ENCODE measurements at places on chromosomes 1 and 21. TPM values are rescaled to one million over a fixed set of nuclear protein-coding genes. Genes with fewer than 3 reads are reported as not detected.

The VWA5B1 gene
- total RNA-seq = not detected

The PIK3CD gene
- total RNA-seq = 18.7 TPM

The NBPF11 gene
- total RNA-seq = 8.5 TPM

- DNase-seq = no peak
Observed at GRCh38 chr1:232282498-232282897, 347.4 kb downstream of the SIPA1L2 start.

The DDAH1 gene
- 55.4 TPM for total RNA-seq

The RGS7 gene
- not detected for total RNA-seq

DNA sequence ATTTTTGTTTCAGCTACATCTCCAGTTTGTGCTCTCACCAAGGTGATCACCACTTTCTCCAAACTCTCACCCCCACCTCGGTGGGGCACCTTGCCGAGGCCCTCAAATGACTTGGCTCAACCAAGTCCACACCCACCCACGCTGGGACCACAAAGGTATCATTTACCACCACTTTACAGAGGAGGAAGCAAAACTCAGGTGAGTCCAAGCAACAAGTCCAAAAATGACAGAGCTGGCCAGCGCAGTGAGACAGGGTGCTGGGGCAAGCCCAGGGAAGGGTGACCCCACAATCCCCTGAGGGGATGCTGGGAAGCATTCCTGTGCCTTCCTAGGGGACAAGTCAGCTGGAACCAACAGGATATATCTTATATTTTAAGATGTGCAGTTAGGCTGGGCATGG, 24.7 kb downstream of the SSBP3 start:
- DNase-seq = no peak

DNA sequence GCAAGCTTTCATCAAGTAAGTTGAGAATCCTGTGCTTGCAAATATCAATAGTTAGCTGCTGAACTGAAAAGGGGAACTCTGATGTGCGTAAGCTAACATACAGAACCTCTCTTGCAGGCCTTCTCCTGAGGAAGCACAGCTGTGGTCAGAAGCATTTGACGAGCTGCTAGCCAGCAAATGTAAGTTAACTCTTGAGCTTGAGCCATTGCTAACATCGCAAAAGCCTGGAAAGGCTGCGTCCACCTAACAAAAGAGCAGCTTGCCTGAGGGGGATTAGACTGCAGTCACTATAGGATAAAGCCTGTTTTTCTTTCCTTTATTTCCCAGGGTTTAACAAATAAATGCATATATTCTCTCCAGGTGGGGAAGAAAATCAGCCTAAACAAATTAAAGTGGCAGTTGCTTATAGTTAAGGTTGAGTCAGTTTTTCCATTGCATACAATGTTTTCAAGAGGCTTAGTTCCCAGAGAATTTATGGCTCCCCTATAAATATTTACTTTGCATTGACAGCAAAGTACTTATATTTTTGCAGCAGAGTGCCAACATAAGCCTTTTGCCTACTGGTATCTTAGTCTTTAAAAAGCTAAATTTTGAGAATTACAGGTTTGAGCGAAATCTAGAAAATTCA, 1.5 kb downstream of the RGS2 start:
- DNase-seq = no peak

The CAPN8 gene
- total RNA-seq = not detected

The HSD3B2 gene
- not detected for total RNA-seq

The SGIP1 gene
- total RNA-seq = 116 TPM

The PADI3 gene
- not detected for total RNA-seq

The KCNK2 gene
- total RNA-seq = 0.28 TPM

DNA sequence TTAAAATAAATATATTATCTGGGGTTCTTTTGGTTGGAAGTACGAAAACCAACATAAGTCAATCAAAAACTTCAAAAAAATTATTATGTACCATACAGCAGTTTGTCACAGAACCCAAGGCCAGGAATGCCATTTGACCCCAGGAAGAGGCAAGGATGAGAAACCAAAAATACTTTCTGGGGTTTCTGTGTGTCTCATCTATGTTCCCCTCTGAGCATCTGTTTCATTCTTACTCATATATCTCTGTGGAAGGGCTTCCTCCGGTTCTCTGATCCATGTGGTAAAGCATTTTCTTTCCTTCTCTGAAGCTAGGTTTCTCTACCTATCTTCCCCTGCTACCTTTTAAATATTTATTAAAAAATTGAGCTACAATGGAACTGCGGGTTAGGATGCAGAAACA, 9.8 kb upstream of the FCRL1 start:
- DNase-seq = no peak

DNA sequence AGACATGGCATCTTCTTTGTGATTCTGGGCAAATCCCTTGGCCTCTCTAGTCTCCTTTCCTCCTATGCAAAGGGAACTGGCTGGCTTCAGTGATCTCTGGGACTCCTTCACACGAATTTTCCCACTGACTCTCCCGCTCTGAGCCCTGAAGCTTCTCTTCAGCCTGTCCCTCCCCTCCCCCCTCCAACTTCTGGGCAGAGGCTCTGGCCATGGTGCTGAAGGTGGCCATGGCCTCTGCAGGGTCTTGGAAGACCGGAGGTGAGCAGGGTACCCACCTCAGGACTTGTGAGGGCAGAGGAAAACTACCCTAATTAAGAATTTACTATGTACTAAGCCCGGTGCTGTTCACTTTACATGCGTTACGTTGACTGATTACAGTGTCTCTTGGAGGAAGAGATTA, 29.4 kb upstream of the POU3F1 start:
- DNase-seq = no peak

The MAP3K7CL gene
- 20.3 TPM for total RNA-seq

The MINDY1 gene
- total RNA-seq = 28.3 TPM

GRCh38 chr1:1367315-1367714, 7.7 kb downstream of the AURKAIP1 start:
- DNase-seq = no peak

DNA sequence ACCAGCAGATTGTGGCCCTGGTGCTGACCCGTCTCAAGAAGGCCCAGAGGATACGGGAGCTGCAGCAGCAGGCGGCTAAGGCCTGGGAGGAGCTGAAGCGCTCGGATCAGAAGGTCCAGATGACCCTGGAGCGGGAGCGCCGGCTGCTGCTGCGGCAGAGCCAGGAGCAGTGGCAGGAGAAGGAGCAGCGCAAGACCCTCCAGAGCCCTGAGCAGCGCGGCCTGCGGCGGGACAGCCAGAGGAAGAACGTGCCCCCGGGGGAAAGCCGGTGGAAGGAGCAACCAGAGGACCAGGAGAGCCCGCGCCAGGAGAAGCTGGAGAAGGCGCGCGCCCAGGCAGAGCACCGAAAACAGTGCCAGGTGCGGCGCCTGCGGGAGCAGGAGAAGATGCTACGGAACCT, 1.0 kb downstream of the CCDC185 start:
- no peak for DNase-seq

- DNase-seq = no peak
Observed at GRCh38 chr1:11493972-11494655, 15.2 kb downstream of the DISP3 start.

The ARHGEF16 gene
- 1.6 TPM for total RNA-seq

The TRIM33 gene
- total RNA-seq = 29.4 TPM

DNA sequence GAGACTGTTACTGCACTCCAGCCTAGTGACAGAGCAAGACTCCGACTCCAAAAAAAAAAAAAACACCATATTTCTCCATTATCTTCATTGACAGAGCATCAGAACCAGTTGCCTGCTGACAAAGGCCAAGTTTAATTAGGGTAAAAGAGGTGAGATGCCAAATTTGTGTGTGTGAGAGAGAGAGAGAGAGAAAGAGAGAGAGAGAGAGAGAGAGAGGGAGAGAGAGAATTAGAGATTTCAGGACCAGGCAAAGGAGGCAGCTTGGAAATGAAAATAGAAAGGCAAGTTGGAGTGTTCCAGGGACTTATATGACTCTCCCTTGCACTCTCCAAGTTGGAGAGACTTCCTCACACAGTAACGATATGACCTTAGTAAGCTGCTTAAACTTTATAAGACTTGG, 24.3 kb upstream of the UAP1 start:
- no peak for DNase-seq

The PDZK1IP1 gene
- not detected for total RNA-seq

The FMO3 gene
- 4.2 TPM for total RNA-seq

DNA sequence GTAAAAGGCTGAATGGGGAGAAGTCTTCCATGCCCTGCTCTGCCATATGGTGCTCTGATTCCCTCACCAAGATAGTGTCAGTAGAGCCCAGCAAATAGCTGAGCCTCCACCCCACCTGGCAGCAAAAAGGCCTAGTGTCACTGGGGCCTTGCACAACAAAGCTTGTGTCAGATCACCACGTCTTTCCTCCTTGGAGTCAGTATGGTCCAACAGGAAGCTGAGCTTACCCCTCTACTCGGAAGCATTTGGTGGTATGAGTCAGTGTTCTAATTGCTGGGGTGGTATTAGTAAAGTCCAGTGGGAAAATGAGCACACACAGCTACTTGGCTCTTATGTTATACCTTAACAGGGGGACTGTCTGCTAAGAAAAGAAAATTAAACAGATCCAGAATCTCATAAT, 18.7 kb upstream of the RRP15 start:
- no peak for DNase-seq
